BE2C (cell line): ENCODE measurements at places on chromosomes 7 and 10.

DNA sequence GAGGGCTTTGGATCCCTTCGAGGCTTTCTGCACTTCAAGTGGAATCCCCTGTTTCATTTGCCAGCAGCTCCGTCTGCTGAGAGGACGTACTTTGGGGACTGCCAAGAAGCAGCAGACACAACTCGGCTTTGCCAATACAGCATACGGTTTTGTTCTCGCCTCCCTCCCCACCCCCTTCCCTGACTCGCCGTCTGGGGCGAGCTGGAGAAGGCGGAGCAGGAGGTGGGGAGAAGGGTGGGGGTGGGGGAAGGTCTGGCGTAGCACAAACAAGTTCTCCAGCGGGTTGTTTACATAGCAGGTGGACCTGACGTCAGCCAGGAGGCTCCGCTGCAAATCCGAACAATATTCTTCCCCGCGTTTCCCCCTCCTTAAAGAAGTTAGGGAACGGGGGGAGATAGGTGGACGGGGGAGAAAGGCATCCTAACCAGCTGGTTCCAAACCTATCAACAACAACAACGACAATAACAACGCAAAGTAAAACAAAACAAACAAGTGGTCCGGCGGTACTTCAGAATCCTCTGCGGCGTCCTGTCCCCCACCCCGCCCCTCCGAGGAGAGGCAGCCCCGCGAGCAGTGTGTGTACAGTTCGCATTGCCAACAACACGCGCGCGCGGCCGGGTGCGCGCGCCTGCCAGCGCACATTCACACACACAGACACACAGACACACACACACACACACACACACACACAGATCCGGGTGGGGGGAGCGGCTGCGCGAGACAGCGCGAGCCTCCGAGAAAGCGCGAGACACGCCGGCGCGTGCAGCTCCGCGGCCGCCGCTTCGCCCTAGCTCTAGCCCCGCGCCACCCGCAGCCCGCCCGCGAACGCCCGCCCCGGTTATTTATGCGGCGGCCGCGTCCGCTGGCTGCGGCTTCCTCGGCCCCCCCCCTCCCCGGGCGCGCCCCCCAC, 167.0 kb upstream of the PPP1R3A start:
- DNase-seq = peak; percentile 33

DNA sequence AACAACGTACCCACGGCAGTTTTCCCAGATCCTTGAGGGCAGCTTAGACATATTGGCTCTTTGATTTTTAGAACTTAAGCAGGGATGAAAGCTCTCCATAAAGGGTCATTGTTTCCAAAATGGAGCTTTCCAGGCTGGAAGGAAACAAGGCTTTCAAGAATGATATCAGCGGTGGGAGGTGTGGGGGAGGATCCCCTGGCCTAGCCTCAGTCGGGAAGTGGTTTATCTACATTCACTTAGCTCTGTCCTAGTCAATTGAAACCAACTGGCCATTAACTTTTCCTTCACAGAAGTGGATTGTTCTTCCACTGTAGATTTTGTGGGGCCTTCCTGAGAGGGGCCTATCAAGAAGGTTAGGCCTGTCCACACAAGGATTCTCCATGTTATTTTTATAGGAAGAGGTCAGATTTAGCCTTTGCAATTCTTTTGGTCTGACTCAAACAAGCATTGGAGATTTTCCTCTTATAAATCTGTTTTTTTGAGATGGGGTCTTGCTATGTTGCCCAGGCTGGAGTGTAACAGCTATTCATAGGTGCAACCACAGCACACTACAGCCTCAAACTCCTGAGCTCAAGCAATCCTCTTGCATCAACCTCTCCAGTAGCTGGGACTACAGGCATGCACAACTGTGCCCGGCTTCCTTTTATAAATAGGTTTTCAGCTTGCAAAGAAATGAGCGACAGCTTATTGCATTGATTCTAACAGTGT, 343.5 kb downstream of the LRMDA start:
- no peak for DNase-seq

DNA sequence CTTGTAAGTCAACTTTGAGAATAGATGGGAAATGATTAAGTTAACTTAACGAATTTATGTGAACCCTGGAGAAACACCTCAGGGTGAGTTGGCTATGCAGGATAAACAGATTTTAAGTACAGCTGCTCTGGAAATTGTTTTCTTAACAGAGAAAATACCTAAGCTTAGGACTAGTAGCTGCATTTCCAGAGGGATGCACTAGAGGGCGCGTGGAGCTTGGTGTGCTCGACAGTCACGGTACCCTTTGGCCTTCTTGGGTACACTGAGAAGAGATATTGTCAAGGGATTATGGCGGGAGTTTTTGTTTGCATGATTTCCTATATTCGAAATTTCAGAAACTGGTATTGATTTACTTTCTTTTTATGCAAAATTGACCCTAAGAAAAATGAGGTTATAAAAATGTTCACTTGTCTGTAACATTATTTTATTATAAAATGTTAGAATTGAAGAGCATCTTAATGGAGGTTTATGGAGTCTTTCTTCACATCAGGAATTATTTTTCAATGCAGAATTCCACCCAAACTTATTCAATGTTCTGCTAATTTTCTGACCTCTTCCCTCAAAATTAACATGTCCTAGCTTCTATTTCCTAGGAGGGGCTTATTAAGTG, 58.4 kb upstream of the MYO3A start:
- peak; percentile 70 for DNase-seq

GRCh38 chr7:98877692-98878364, 504 bp upstream of the TRRAP start:
- no peak for DNase-seq

- DNase-seq = no peak
Measured at GRCh38 chr7:40915071-40915470, 780.3 kb downstream of the SUGCT start.

- no peak for DNase-seq
Measured at GRCh38 chr10:44809647-44810046, 101.5 kb upstream of the TMEM72 start.

- peak; percentile 13 for DNase-seq
Measured at GRCh38 chr7:113698556-113699220, 220.1 kb downstream of the PPP1R3A start.

- DNase-seq = no peak
Measured at GRCh38 chr7:79692015-79692414, 238.5 kb upstream of the MAGI2 start.

DNA sequence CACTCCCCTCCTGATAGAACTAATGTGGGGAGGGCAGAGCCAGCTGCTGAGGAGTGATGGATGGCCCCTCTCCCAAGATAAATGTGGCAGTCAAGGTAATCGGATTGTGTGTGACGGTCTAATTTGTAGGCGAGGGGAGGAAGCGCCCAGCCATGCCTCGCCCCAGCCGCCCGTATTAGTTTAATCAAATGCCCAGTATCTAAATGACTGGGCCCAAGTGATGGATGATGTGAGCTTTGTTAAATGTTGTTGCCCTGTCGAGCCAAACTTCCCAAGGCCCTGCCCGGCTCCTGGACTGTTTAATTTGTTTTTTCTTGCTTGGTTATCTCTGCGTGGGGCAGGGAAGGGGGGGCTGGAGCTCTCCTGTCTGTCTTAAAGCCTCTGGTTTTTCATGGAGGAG, 88.4 kb upstream of the PPIF start:
- DNase-seq = peak; percentile 58

GRCh38 chr10:129960481-129961156, 3.5 kb downstream of the EBF3 start:
- no peak for DNase-seq

DNA sequence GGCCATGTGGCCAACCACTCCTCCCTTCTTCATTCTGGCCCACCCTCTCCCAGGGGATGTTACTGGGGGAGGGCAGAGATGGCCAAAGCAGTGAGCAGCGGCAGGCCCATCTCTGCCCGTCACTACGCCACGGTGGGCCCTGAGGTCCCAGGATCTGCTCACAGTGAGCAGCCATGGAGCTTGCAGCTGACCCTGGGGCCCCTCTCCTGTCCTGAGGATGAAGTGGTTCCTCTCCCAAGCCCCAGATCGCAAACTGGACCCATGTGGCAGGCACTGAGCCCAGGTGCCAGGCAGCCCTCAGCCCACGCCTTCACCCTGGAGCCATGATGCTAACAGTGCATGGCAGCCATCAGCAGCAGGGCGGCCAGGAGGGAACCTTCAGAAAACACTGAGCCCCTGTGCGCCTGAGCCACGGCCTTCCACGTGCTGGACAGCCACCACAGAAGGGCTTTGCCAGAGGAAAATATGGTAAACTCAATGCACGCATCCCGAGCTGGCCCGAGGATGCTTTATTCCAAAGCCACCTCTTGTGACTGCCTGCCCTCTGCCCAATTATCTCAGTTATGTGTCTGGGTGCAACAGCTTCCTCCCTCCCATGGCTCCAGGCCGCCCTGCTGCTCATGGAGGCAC, 485.7 kb downstream of the PTPRN2 start:
- no peak for DNase-seq

DNA sequence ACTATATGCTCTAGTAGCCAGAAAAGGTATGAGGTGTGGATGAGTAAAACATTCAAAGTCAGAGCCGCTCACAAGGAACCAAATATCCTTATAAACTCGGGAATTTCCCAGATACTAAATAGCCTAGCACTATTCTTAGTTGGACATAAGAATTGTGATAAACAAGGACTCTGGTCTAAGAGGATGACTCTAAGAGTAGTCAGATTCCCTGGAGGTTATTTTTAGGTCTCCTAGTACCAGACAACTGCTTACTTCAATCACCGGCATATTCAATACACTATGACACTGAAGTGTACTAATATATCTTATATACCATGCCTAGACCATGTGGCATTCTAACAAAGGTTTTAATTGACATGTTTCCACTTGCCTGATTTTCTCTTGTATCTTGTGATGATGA, 56.5 kb downstream of the LMBR1 start:
- DNase-seq = no peak

- DNase-seq = peak; percentile 86
Measured at GRCh38 chr10:103554488-103555324, 61.2 kb downstream of the NEURL1 start.

GRCh38 chr10:97838091-97838490, 11.6 kb upstream of the GOLGA7B start:
- DNase-seq = no peak

- peak; percentile 89 for DNase-seq
Measured at GRCh38 chr10:55631071-55631654, 729.9 kb downstream of the ZWINT start.
